Activated CD4-positive, alpha-beta T cell treated with anti-CD3 and anti-CD28 coated beads for 1 hour (primary cell): ENCODE measurements at places on chromosomes 4 and X.

DNA sequence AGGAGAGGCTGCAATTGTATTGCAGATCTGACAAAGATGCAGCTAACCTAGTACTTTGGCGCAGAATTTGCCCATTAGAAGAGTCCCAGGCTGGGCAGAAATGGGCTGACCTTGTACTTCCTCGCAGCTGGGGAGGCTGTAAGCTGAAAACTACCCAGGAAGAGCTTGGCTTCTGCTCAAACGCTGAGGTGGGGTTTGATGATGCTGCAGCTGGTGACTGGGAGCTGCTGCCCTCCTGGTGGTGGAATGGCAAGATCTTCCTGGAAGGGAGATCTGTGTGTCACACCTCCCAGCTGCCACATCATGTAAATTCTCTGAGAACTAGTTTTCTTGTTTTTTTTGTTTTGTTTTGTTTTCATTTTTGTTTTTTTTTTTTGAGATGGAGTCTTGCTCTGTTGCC is 17.4 kb downstream of the CCNG2 start:
- no peak for DNase-seq

GRCh38 chr4:62415256-62415655 is 1215.1 kb downstream of the ADGRL3 start:
- DNase-seq = no peak

GRCh38 chr4:165851256-165851655 is 21.8 kb upstream of the TLL1 start:
- DNase-seq = no peak

DNA sequence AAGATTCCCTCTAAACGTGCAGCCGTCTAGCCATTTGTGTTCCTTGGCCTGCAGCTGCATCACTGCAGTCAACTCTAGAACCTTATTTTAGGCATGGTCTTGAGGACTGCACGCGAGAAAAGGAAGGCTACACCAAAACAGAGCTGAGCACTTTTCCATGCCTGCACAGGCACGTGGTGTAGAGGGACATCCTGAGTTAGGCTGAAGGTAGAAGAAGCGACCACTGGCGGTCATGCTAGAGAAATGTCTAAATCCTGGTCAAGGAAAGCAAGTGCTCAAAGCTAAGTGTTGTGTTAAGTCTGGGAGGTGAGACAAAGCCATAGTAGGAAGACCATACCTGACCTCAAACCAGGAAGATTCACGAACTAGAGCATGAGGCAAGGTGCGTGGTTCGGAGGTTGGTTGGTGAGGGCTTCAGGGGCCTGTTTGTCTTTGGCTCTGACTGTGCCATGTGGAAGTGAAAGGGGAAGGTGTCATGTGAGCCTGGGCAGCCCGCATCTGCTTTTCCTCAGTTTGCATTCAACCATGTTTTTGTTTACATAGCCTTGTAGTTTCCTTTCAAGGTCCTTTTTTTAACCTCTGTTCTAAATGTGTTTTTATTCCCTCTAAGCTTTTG is 203.8 kb downstream of the AASDH start:
- no peak for DNase-seq

DNA sequence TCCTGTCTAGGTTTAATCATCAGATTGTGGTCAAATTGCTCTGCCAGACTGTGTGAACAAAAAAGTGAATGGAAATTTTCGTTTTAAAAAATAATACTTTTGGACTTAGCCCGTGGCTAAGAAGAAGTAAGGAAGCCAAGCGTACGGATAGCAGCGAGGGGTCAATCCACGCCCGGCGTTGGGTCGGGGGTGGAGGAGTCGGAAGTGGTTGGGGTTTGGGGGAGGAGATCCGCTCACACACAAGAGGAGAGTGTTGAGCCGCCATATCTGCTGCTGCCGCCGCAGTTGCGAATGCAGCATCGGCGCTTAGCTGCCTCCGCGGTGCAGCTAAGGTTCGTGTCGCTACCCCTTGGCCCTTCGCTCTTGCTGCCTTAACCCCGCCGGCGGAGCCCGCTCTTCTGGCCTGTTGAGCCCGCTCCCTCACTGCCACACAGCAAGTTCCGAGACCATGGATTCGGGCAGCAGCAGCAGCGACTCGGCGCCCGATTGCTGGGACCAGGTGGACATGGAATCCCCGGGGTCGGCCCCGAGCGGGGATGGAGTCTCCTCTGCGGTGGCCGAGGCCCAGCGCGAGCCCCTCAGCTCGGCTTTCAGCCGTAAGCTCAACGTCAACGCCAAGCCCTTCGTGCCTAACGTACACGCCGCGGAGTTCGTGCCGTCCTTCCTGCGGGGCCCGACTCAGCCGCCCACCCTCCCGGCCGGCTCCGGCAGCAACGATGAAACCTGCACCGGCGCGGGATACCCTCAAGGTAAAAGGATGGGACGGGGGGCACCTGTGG is at the start of gene GSPT2:
Gene GSPT2, plus strand, starts transcription at position 264 of the 779 bp plus-strand sequence. Its CDS starts 185 bp downstream, at position 449.
- DNase-seq = peak; percentile 18

- DNase-seq = no peak
Measured at GRCh38 chrX:11992271-11992670, 146.0 kb upstream of the FRMPD4 start.

GRCh38 chrX:124256216-124256615 is 76.2 kb upstream of the TEX13D start:
- no peak for DNase-seq

DNA sequence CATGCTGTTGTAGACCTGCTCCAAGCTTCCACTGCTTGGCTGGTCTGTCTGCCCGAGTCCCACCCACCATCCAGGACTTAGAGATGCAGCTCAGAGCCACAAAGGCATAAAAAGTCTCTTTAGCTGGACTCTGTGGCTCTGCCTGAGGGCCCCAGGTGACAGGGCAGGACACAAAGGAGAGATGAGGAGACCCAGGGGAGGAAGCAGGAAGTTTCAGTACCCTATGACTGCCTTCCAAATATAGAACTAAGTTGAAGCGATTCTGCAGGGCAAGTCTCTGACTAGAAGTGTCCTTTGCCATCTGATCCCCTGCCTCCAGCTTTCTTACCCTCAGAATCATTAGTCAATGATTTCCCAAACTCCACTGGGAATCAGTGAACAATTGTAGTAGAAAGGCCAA is 11.2 kb upstream of the CXCR3 start:
- DNase-seq = no peak

- DNase-seq = no peak
Measured at GRCh38 chr4:107996949-107997788, 7.5 kb downstream of the HADH start.

GRCh38 chrX:109890910-109891502 is 111.9 kb upstream of the TMEM164 start:
- peak; percentile 10 for DNase-seq

DNA sequence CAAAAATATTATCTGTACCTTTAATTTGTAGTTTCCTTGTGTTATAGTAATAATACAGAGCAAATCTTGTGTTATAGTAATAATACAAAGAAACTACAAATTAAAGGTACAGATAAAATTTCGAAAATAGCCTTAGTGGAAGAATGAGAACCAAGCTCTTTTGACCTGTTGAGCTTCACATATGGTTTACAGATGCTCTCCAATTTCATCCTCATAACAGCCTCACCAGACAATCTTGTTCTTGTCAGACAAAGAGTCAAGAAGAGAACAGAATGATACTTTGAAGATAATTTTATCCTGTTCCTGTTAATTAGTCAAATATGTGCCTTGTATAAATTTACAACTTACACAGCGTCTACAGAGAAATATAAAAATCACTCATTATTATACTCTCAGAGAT is 12.8 kb downstream of the ATXN3L start:
- no peak for DNase-seq

DNA sequence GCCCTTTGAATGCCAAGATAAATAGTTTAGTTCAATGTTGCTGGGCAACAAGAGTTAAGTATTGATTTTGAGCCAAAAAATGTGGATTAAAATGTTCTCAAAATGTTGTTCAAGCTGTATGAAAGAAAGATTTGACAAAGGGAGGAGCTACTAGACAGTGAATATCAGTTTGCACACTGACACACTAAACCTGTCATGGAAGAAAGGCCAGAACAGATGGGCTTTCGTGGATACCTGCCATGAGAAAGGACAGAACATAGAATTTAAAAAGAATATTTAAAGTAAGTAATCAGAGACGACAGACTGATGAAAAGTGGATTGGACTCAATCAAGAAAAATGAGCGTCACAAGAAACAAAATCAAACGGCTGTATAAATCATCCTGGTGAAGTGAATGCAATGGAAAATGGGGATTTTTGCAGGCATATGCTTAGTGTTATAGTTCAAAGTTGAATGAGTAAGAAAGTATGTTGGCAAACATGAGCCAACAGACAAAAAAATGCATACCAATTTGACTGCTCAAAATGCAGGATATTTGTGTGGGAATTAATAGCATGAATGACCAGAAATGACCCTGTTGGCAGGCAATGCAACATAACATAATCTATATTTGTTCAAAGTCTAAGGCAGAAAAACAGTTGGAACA is 7.4 kb downstream of the PCDH18 start:
- DNase-seq = no peak

DNA sequence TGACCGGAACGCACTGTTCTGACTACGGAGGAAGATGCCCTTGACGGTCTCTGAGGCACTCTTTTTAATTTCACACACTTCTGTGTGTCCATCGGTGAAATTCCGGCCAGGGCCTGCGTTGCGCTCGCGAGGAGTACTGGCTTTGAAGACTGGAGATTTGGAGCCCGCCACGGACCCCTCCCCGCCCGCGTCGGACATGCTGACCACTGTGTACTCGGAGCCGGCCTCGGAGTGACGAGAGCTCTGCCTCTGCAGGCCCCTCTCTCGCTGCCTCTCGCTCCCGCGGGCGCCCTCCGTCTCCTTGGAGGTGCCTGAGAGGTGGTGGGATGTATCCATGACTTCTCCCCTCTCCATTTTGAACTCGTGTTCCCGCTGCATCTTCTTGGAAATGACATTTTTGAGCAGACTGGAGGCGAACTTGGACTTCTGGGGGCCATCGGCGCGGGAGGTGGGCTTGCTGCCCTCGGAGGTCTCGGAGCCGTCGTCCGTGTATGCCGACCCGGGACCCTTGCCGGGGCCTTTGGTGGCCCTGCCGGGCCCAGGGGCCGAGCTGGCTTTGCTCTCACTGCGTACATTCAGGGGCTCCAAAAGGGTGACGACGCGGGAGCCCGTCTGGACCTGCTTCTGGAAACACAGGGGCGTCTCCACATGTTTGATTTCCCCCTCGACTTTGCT is 5.7 kb downstream of the C4orf54 start:
- no peak for DNase-seq

GRCh38 chr4:101528526-101528925 is 181.2 kb upstream of the PPP3CA start:
- no peak for DNase-seq

DNA sequence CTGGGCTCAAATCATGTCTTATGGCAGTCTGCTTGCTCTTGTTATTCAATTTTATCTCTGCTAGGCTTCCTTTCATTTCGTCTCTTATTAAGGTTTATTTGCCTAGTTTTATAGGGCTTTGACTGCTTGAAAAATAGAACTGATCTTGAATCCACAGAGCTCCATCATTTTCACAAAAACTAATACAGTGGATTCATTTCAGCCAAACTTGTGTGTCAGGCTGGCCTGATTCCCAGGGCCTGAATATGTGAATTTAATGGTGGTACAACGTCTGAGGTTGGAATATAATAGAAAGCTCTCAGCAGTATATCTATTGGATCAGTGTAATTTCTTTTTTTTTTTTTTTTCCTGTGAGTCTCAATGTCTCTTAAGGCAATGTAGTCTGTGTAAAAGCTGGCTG is 123.3 kb downstream of the POU4F2 start:
- DNase-seq = no peak

GRCh38 chr4:56683455-56683854 is 2.4 kb upstream of the HOPX start:
- no peak for DNase-seq

DNA sequence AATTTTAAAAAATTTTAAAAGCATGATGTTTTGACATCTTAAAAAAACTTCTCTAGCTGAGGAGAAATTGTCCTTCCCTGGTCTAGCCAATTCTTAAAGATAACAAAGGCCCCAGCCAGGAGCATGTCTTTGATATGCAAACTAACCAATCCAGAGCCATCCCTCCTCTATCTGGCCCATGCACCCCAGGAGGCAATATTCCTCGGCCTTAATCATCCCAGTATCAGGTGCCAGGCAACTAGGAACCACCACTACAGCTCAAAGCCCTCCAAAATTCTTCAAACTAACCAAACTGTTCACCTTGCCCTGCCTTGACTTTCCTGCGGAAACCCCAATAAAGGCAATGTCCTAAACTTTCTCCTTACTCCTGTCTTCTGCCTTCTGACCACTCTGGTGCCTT is 97.8 kb upstream of the USP9X start:
- no peak for DNase-seq
